HepG2 (cell line): ENCODE measurements at places on chromosomes 3 and 15.

DNA sequence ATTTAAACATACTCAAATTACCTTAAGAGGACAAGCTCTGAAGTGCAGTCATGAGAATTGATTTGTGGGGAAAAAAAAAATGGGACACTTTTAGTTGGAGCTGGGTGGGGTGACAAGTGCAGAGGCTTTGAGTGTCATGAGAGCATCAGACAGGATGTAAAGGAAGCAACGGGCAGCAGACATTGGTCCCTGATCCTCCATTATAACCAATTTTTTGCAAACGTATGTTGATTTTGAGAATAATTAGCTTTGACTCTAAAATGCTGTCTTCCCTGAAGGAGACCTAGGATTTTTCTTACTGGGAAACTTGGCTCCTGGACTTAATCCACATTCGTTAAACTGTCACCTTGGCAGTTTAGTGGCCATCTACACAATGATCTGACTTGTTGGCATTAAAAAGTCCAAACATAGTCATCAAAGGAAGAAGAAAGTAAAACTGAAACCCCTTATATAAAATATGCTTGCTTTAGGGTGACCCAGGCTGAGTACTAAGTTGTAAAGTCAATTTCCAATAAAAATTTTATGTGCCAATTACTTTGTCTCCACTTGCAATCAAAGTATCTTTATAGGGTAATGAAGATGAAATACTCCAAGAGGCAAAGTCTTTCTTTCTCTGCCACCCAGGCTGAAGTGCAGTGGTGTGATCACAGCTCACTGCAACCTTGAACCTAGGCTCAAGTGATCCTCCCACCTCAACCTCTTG, 45.6 kb downstream of the BCL2L10 start:
- DNase-seq: no peak

GRCh38 chr3:174596447-174596982, 262.6 kb upstream of the NAALADL2 start:
- DNase-seq: no peak

DNA sequence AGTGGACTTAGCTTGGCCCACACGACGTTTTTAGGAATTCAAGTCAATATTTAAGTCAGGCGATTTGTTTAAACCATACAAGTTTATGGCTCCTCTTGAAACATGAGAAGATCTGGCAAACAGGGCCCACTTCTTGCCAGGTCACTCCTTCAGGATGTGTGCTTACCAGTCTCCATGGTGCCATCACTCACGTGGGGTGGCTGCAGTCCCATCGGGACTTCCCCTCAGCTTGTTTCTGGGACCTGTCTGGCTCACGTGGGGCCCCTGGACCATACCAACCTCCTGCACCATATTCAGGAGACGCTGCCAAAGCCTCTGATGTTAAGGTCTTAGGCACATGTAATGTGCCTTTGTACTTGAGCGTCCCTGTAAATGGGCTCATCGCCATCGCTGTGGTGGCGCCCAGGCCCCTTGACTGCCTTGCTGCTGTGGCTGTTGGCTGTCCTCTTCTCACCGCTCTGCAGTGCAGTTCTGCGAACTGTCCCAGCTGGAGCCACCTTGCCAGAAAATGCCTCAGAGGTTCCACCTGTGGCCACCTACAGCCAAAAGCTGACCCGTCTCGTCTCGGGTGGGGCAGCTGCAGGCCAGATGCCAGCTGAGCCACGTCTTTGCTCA, 8.9 kb downstream of the MCM2 start:
- DNase-seq: no peak

- no peak for DNase-seq
Observed at GRCh38 chr3:165192610-165193192, 3.5 kb downstream of the SLITRK3 start.

DNA sequence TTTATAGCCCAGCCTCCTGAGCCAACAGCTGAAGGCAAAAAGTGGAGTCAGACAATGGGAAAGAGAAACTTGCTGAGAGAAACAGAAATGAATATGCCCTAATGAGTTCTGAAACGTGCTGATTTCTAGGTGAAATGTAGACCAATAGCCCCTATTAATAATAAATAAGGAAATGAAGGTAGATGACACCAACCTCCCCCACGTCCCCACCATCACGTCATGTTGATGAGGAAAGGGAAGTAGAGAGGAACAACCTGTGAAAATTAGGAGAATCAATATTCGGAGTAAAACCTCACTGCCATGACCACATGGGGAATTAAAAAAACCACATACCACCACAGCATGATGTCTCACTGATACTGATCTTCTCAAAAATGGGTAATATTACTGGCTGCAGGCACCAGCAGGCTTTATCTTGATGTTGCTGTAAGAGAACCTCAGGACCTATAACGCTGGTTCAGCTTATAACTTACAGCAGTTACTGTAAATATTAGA, 64.0 kb downstream of the KAT2B start:
- no peak for DNase-seq
